Neural progenitor cell (in vitro differentiated cells): ENCODE measurements at places on chromosomes 4 and X. TPM values are rescaled to one million over a fixed set of nuclear protein-coding genes. Genes with fewer than 3 reads are reported as not detected.

F8A1 gene
- total RNA-seq = 5.5 and 8.7 TPM in 2 replicates

GAGE12G gene
- total RNA-seq = not detected in 2 replicates

SMARCAD1 gene
- total RNA-seq = 66.6 and 115 TPM in 2 replicates

ZNF674 gene
- total RNA-seq = 3.6 and 3.9 TPM in 2 replicates

SOD3 gene
- total RNA-seq = 0.11 and 1.6 TPM in 2 replicates
